ENCODE measurements at places on chromosomes 6 and 20.

- DNase-seq = no peak
Measured at GRCh38 chr6:165636402-165637048, 26.5 kb downstream of the PDE10A start.

- DNase-seq = no peak
Measured at GRCh38 chr6:140931581-140931980, 1201.1 kb upstream of the GJE1 start.

DNA sequence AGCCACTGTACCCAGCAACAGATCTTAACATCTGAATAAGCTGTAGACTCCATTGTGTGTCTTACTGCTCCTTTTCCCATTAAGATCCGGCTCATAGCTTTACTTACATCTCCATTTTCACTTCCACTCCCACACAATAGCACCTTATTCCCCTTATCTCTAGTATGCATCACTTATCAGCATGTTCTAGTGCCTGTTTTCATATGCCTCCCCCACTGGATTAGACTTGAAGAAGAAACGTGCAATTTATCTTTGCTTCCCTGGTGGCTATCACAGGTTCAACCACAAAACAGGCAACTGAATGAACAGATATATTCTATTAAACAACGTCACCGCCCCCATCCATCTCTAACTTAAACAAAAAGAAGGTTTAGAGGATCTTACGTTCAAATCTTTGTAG is 12.1 kb downstream of the SSR1 start:
- no peak for DNase-seq

DNA sequence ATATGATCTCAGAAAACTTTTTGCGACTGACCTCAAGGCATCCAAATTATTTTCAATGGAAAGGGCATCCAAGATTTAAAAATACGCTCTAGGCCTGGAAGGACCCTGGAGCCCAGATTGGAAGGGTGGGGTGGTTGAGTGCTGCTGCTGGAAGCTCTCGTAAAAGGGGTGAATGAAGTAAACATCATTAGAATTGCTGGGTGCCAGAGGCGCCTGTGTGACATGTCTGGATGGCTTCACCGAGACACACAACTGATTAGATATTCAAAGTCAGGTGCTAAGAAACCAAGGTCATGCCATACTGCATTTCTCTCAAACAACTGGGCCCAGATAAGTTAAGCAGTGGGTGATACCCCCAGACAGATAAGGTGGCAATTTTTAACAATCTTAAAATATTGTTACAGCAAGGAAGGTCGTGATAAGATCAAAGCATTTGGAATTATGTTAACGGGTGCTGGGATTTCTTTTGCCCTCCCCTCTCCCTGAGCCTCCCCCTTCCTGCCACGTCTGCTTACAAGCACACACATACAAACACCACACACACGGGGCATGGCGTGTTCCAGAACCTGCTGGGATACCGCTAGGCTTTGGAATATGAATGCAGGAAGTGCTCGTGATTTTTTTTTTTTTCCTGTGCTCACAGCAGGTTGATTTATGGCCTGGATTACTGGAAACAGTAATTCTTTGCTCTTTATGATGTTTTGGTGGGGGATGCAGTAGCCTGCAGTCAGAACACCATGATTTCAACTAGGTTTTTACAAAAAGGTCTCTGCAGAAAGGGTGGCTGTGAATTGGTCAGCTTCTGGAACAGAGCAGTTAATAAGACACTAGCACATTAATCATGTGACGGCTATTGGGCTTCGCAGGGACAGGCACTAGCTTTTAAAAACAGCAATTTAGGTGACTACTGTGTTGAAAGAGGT is 551.2 kb downstream of the QKI start:
- no peak for DNase-seq

GRCh38 chr6:24927985-24928745 is 7.6 kb downstream of the RIPOR2 start:
- DNase-seq = no peak

DNA sequence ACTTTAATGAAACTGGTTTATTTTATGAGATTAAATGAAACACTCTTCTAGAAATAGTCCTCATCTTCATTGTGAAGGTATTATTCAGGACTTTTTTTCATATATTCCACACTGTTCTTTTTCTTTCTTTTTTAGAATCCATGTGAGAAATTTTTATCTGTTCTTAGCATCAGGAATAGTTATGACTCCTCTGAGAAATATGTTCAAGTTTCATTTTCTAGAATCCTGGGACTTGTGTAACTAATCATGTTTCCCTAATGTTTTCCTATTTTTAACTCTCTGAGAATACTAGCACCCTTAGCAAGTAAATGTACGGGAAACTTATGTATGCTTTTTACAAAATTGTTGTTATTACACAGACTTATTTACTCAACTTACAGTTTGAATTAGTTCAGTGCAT is 407.8 kb downstream of the CBLN4 start:
- no peak for DNase-seq

DNA sequence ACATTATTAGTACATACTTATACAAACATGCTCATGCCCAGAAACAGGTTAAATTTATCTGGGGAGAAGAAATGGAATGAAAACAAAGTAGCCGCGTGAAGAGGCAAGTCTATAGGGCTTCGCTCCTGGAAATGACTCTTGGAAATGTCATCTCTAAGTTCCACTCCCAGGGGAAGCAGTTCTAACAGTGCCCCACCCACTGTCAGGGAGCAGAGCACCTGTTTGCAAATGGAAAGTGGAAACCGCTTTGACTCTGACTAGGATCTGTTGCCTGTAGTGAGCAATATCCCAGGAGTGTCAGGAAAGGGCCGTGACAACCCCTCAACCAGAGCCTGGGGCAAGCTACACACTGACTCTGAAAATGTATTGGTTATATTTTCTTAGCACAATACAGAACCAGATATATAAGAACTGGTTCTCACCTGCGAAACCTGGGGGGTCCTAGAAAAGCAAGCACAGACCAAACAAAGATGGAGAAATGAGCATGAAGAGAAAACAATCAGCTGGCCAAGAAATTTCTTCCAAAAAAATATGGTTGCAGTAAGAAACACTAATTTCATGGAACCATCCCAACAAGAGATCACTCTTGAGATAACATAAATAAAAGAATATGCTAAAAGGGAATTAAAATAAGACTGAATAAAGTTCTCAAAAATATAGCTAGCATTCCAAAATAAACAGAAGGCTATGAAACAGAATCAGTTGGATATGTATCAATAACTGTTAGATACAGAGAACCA is 47.5 kb upstream of the CRISP1 start:
- no peak for DNase-seq

DNA sequence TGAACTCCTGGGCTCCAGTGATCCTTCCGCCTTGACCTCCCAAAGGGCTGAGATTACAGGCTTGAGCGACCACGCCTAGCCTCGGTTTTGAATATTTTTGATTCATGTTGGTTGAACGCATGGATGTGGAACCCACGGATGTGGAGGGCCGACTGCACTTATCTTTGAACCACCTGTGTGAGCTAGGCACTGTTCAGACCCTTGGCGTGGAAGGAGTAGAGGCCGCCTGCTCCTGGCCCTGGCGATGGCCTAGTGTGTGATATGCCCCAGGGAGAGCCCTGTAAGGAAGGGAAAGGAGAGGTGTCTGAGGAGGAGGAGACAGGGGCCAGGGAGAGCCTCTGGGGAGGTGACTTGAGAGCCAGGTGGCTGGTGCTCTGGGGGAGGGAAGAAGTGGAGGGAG is 64.3 kb downstream of the BCAS4 start:
- no peak for DNase-seq

- peak; percentile 49 for DNase-seq
Measured at GRCh38 chr6:143806282-143807102, 36.6 kb upstream of the LTV1 start.

- DNase-seq = no peak
Measured at GRCh38 chr20:4800676-4801449, 79.2 kb downstream of the PRND start.

DNA sequence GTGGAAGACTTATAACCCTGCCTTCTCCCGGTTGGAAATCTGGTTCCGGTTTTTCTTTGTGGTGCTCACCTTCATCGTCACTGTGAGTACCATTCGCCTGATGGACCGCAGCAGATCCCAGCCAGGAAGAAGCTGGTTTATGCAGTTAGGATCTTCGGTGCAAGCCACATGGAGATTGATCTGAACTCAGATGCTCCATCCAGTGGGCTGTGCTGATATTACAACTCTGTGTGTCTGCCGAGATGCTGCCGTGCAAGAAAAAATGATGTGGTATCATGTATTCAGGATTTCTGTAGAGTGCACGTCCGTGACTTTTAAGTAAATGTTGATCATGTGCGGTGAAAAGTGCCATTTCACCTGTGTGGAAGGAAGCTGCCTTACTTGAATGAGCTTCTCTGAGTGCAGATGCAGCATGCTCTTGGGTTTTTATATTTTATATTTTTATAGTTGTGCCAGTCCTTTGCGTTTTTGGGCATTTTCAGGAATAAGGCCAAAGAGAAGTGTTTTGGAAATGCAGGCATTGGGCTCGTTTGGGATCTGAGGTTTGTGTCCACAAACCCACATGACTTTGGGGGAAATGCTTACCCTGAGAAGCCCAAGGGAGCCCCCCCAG is 39.2 kb downstream of the DYNLT1 start:
- peak; percentile 12 for DNase-seq

- DNase-seq = no peak
Measured at GRCh38 chr6:35465646-35466045, 2.6 kb upstream of the RPL10A start.

GRCh38 chr6:158958504-158959386 is 41.3 kb downstream of the RSPH3 start:
- no peak for DNase-seq

GRCh38 chr6:130776287-130776925 is 50.8 kb upstream of the SMLR1 start:
- no peak for DNase-seq

DNA sequence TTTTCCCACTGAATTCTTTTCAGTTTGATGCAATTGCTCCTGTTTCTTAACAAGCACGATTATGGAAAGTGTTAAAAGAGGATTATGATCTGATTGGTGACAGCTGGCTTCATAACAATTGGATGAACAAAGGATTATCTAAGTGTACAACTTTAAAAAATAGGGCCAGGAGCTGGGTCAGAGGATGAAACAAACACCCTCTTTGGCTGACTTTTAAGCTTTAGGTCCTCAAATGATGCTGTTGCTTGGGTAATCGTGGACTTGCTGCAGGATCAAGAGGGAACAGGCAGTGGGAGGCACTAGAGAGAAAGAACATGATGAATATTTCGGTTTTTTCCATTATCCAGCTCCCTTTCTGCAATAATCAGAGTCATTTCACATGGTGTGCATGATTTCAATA is 35.5 kb upstream of the TMX4 start:
- no peak for DNase-seq

DNA sequence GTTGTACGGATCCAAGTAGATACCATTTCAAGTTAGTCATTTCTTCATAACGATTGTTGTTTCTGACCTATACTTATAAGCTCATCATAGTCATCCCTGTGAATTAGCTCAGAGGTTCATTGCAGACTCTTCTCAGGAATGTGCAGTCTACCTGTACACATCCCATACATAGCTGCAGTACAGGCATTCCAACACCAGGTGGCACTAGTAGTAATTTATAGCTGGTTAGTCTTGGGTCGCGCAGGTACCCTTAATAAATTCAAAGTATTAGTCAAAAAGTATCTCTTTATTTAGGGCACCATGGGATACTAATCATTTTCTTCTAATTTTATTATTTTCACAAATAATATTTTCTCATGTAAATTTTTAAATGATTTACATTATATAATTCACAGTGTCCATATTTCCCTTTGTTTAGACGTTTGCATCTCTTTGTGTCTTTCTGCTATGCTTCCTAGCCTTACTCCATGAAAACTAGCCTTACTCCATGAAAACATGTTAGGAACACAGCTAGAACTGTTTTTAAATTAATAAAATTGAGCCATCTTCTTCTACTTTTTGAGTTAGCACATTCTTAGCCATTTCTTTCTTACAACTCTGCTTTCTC is 128.6 kb upstream of the FAM83B start:
- DNase-seq = peak; percentile 29

DNA sequence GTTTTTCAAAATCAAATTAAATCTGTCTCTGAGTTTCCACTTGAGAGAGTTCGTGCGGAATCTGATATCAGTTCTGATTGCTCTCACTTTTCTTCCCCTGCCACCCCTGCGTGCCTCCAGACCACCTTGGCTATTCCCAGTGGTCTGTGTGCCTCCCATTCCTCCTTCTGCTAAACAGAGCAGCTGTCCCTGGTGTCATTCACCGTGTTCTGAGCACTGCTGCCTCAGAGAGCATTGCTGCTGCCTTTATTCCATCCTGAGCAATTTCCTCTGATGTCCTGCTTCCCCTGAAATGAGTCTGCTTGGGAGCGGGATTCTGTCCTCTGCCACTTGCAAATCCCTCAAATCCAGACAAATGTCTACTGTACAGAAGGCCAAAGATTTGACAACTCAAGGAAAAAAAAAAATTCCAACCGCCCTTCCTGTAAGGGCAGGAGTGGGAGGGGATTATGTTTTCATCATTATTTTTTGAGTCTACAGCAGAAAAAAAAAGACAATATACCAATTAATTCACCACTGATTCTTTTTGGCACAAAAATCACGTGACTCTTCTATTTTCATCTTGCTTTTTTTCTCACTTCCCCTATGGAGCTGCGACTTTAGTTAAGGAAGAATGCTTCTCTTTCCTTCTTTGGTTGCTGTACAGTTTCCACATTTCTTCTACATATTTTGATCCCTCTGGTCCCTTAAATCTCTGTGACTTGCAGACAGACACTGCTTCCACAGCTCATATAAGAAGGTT is 833.0 kb downstream of the EPHA7 start:
- no peak for DNase-seq

- peak; percentile 91 for DNase-seq
Measured at GRCh38 chr6:31541658-31542521, at the start of gene DDX39B. TSS of gene DDX39B (minus strand) at chr6:31542003. CDS start at chr6:31540532, 1,471 bp downstream.

DNA sequence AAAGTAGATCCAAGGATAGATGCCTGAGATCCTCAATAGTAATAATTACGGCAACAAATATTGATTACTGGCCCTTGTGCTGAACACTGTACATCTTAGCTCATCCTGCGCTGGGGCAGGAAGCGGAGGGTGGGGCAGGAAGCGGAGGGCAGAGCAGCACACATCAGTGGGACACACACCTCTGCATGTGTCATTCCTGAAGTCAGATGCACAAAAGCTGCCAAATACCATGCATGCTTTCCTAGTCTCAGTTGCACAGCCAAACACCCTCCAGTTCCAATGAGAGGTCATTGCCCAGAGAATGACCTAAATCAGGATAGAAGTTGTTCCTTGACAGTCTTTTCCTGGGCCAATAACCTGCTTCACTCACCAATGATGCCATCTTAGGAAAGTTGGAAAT is 74.4 kb upstream of the FOXC1 start:
- DNase-seq = no peak

DNA sequence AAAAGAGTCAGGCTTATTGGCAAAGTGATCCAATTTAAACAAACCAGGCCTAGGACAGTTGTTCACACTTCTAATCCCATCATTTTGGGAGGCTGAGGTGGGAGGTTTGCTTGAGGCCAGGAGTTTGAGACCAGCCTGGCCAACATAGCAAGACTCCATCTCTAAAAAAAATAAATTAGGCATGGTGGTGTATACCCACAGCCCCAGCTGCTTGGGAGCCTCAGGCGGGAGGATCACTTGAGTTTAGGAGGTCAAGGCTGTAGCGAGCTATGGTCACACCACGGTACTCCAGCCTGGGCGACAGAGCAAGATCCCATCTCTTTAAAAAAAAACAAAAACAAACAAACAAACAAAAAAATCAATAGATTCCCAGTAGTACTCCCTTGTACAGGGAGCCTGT is 86.8 kb downstream of the SASH1 start:
- DNase-seq = no peak

GRCh38 chr6:12208190-12208589 is 82.0 kb upstream of the EDN1 start:
- DNase-seq = no peak

- no peak for DNase-seq
Measured at GRCh38 chr6:142440600-142441293, 138.9 kb downstream of the ADGRG6 start.

- no peak for DNase-seq
Measured at GRCh38 chr6:55100686-55101085, 73.6 kb upstream of the HCRTR2 start.

All from activated gamma-delta T cell treated with anti-CD3 and anti-CD28 coated beads, Interleukin-2, amount 50 U/mL, for 16 hours (primary cell).